M059J (cell line): ENCODE measurements at places on chromosomes 3 and 15.

GRCh38 chr3:100563652-100564211 lies 45.7 kb upstream of the ADGRG7 start:
- no peak for DNase-seq

GRCh38 chr15:70396807-70397206 lies 299.1 kb upstream of the TLE3 start:
- no peak for DNase-seq

GRCh38 chr3:81953111-81953510 lies 191.7 kb upstream of the GBE1 start:
- no peak for DNase-seq

- DNase-seq = peak; percentile 10
Observed at GRCh38 chr3:114850898-114851297, 296.2 kb downstream of the ZBTB20 start.

DNA sequence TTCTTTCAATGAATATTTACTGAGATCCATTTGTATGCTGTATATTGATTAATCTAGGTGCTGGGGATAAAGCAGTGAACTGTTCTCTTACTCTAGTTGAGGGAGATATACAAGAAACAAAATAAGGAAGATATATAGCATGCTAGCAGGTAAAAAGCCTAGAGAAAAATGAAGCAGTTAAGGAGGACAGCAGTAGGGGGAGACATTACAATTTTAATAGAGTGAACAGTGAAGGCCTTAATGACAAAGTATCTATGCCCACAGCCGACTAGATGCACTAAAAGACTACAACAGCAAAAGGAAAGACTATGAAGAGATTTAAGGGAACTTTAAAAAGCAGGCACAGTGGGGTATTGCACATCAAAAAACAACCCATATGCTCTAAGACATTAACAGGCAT lies 81.4 kb downstream of the XRN1 start:
- DNase-seq = peak; percentile 20

- DNase-seq = peak; percentile 66
Observed at GRCh38 chr3:4656059-4656458, 162.9 kb downstream of the ITPR1 start.
